A673 (cell line): ENCODE measurements at places on chromosomes 5 and 9.

DNA sequence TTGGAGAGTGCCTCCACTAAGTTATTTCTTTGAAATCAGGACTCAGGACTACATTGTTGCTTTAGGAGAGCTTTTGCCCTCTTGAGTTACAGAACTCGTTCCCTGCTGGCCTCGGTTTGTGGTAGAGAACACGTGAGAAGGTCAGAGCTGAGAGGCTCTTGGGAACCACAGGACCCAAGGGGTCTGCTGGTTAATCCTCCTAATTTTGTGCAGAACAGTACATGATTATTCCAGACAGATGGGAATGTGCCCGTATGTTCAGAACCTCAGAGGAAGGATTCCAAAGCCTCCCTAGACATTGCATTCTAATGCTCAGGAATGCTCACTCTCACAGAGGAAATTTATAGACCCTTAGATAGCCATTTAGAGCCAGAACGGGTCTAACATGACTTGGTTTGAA is 25.2 kb upstream of the BASP1 start:
- DNase-seq: peak; percentile 24

GRCh38 chr9:105921057-105921726 is 226.9 kb downstream of the TMEM38B start:
- peak; percentile 1 for DNase-seq

- DNase-seq: no peak
These were observed 30.5 kb downstream of the C7 start for GRCh38 chr5:40939753-40940152.

DNA sequence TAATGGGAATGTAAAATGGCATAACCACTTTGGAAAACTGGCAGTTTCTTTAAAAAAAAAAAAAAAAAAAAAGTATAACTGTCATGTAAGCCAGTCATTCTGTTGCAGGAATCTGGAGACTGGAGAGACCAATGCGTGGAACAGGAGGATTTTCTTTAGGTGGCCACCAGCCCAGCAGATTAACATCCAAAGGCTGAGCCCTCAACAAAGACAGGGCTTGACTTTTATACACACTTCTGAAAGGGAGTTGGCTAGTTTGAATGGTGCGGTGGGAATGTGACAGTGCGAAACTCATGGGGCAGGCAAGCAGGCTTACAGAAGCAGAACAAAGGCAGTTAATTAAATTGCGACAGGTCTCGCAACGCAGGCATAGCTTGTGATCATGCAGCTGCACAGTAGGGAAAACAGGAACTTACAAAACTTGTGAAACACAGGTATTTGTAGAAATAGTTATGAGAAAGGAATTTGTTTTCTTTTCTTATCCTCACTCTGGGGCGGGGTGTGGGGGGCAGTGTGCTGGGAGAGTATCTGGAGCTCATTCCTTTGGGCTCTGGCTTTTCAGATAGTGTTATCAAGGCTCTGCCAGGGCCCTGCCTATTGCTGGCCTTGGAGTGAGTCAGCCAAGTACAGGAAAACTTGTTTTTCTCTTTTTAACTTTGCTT is 12.0 kb downstream of the UIMC1 start:
- DNase-seq: peak; percentile 17

DNA sequence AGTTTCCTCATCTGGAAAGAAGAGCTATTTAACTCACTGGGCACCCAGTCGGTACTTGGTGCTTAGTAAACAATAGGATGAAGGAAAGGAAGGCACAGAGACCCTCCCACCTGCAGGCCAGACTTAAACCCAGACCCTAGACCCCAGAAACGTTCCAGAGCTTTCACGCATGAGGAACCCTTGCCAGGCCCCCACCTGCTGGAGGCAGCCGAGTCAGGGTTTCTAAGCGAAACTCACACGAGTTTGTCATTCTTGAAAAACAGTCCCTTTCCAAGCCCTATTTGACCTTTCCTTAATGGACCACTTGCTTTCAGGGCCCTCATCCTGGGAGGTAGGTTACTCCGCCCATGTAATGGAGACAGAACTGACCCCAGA is 30.6 kb downstream of the NDUFA8 start:
- DNase-seq: no peak

GRCh38 chr5:140005145-140005591 is 37.9 kb downstream of the NRG2 start:
- DNase-seq: no peak
